ENCODE measurements at places on chromosomes 7 and 10.
A peak's percentile ranks its signal among the peaks of the same experiment; 100 is the strongest.

GRCh38 chr7:20602306-20602705 is 13.2 kb upstream of the ABCB5 start:
- no peak for DNase-seq

DNA sequence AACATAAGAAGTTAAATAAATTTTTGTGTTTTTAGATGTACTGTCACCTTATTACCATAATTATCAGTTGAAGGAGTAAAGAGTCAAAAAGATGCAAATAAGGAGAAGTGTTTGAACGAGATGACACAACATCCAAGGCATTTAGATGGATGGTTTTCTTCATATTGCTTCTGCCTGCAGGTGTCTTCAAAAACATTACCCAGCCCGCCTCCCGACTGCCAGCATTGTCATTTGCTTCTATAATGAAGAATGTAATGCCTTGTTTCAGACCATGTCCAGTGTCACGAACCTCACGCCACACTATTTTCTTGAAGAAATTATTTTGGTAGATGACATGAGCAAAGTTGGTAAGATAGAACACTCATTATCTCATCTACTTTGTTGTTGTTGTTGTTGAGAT is 26.6 kb downstream of the GALNTL5 start:
- no peak for DNase-seq

- DNase-seq = no peak
Observed at GRCh38 chr7:39637400-39637799, 14.0 kb downstream of the RALA start.

- DNase-seq = no peak
Observed at GRCh38 chr7:1665549-1666316, 4.3 kb upstream of the ELFN1 start.

GRCh38 chr10:89593043-89593442 is 52.0 kb downstream of the PANK1 start:
- no peak for DNase-seq

- no peak for DNase-seq
Observed at GRCh38 chr7:110780712-110781111, 310.2 kb upstream of the LRRN3 start.

DNA sequence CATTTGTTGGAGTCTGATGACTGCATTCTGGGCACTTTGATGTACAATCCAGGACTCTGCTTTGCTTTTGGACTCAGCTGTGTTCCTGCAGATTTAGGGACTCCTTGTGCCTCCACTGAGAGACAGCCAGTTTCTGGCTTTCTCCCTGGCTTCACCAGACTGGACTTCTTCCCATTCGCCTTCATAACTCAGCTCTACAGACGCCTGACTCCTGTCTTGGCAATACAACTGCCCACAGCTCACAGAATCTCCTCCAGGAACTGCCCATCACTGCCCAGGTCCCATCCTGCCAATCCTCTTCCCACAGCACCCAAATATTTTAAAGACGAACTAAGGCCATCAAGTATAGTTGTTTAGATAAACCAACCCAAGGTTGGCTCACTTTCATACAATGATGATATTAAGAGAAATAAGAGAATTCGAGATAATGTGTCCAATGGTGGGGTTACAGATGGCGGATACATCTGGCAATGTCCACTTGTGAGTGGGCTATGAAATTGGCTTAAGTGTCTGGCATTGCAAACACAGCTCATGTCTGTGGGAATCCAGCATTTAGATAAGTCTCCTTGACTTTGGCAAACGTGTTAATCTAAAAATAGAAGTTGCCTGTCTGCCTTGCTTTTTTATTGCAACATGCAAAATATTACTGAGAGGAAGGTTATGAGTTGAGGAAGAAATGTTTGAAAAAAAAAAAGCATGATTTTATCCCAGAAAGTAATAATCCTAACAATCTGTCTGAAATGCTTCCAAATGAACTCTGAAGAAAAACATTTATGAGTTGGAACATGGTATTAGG is 95.1 kb downstream of the ITGA8 start:
- DNase-seq = no peak

GRCh38 chr7:46626691-46627310 is 705.7 kb upstream of the IGFBP3 start:
- no peak for DNase-seq

DNA sequence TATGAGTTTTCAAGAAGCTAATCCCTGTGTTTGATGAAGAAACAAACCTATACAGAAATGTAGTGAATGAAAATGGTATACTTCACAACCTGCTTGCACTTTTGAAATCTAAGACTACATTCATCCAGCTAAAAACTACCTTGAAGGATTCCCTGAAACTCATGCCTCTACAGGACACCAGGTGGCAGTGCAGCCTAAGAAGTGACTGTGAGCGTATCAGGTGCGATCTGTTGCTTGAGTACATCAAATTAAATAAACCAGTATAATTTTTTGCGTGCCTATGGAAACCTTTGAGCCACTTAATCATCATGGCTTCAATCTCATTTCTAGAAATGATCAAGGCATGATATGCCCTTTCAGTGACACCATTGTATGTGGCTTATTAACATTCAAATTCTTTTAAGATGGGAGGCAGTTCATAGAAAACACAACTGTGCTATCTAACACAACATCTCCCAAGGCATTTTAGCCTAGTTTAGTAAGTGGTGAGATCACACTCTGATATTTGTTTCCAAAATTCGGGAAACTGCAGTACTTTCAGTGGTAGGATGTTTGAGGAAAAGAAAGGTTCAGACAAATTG is 57.4 kb downstream of the PPP1R17 start:
- peak; percentile 29 for DNase-seq

- DNase-seq = no peak
Observed at GRCh38 chr10:131424053-131424452, 112.5 kb upstream of the TCERG1L start.

DNA sequence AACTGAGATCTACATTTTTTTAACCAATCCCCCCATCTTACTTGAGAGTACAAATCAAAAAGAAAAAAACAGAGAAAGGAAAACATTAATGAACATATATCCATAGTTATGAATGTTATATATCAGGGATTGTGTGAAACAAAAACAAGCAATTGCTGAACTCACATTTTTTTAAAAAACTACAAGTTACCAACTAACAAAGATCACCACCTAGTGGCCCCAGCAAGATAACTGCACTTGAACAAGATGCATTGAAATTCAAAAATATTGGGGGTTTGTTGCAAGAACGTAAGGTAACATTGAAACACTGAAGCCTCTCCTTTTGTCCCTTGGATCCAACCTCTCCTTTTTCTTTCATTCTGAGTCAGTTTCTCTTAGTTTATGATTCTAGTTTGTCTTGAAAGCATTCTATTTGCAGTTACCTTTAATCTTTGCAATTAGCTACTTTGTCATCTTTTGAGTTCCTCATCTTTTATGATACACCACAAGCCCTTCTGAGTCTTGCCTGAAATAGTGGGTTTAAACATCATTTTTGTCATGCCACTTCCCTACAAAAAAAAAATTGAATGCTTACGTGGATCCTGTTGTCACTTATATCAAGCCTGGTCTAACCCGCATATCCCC is 87.3 kb upstream of the TES start:
- no peak for DNase-seq

DNA sequence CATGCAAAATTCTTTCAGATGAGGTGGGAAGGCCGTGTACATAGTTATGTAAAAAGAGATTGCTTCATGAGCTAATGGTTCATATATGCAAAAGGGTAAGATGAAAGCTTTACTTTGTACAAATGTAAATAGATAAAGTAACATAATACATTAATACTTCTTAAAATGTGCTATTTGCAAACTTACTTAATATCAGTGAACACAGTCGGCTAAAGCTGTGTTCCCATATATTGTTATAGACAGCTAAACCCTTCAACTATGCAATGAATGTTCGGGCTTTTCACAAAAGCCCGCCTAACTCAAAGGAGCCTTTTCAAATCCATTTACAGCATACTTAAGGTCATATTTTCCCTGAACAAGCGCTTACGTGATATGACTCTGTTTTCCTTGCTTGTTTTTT is 340.6 kb upstream of the GALNT17 start:
- no peak for DNase-seq

DNA sequence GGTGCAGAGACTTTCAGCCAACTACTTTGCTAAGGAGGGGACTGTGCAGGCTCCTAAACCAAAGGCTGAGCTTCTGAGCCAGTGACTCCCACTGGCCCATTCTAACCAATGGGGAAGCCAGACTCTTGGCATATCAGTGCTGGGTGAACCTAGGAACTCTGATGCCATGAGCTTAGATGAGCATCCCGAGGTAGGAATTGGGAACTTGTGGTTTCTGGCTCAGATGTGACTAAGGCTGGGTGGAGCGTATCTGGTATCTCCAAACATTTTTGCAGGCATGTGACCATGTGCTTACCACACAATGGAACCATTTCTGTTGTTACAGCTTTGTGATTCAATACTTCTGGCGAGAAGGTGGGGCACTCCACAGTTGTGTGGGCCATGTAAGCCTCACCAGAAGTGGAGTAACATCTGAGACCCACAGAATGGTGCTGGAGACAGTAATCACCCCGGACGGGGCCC is 2.5 kb upstream of the AVPI1 start:
- DNase-seq = peak; percentile 88

GRCh38 chr7:28071570-28071969 is 109.0 kb downstream of the JAZF1 start:
- DNase-seq = no peak

DNA sequence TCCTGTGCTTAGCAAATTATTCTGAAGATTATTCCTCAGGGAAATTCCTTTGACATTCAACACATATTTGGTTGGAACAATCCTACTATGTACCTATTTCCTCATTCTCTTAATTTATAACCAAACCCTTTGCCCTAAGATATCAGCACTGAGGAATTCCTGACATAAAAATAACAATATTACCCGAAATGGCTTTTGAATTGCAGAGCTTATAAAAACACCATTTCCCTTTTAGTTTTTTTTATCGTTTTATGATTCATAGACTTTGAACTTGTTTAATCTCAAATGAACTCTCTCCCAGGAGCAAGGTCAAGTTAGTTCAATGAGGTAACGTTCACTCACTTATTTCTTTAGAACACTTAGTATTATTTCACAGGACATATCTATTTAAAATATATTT is 7.7 kb upstream of the ABCB1 start:
- DNase-seq = no peak

Data from skeletal muscle cell (primary cell).